ENCODE measurements at places on chromosomes 3 and 15.

GRCh38 chr3:101801174-101801573 lies 22.2 kb downstream of the NXPE3 start:
- no peak for DNase-seq

DNA sequence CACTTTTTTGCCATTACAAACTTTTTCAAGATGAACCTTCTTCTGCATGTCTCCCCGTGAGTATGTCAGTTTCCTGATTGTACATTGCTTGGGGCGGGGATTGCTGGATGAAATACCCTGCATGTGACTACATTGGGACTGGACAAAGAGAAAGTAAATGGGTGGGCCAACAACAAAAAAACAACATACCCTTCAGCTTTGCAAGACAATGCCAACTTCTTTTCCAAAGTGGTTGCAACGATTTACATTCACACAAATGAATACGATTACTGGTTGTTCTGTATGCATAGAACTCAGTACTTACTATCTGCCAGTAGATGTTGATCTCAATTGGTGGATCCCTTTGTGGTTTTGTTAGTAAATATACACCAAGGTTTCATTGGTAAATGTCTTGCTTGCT lies 908.4 kb downstream of the AGBL1 start:
- no peak for DNase-seq

GRCh38 chr3:161148832-161149475 lies 43.8 kb upstream of the B3GALNT1 start:
- no peak for DNase-seq

GRCh38 chr3:67635257-67635656 lies 19.2 kb downstream of the SUCLG2 start:
- DNase-seq, result no peak

GRCh38 chr3:30042916-30043555 lies 563.4 kb upstream of the TGFBR2 start:
- no peak for DNase-seq

DNA sequence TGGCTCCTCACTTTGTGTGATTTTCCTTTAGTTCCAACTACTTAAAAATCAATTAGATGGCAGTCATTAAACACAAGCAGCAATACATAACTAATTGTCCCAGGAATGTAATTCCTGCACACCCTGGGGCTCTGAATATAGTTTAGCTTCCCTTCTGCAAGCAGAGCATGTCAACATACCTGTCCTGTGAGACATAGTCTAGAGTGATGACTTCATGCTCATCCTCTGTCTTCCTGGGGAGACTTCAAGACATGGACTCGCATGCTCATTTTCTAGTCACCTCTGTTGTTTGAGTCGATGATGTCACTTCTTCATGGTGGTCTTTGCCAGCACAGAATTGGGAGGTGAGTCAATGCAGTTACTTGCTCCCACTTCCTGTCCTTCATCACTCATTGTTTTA lies 15.7 kb downstream of the C3orf52 start:
- DNase-seq, result no peak
